ENCODE measurements at places on chromosomes 11 and 22.

GRCh38 chr22:34225278-34225677 is 305.0 kb upstream of the LARGE1 start:
- H3K4me3 ChIP-seq, result no peak overlapping the region
- no peak for DNase-seq
- H3K4me1 ChIP-seq, result no peaks in the 10 kb centered on the region

DNA sequence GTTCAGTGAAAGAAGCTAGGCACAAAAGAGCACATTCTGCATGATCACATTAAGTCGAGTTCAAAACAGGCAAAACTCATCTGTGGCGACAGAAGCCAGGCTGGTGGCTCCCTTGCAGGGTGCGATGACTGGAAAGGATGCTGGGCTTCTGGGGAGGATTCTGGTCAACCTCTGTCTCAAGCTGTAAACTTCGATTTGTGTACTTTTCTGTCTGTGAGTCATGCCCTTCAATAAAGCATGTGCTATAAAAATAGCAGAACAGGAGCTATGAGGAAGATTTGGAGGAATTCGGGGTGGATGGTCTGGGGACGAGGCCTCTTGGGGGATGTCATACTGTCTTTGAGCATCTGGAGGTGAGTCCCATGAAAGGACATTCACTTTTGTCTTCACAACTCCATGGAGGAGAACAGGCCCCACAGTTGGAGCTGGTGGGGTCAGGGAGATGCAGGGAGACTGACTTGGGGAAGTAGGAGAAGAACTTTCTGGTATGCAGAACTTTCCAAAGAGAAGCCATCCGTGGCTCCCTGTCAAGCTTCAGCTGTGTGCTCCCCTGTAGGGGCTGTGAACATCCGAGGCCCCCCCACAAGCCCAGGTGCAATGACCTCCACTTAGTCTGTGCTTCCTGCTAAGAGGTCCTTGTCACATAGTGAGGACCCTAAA is 77.8 kb upstream of the LINC01488 start:
- peaks cover 9% of the 10 kb centered on the region for H3K4me1 ChIP-seq
- no peak overlapping the region for H3K4me3 ChIP-seq

DNA sequence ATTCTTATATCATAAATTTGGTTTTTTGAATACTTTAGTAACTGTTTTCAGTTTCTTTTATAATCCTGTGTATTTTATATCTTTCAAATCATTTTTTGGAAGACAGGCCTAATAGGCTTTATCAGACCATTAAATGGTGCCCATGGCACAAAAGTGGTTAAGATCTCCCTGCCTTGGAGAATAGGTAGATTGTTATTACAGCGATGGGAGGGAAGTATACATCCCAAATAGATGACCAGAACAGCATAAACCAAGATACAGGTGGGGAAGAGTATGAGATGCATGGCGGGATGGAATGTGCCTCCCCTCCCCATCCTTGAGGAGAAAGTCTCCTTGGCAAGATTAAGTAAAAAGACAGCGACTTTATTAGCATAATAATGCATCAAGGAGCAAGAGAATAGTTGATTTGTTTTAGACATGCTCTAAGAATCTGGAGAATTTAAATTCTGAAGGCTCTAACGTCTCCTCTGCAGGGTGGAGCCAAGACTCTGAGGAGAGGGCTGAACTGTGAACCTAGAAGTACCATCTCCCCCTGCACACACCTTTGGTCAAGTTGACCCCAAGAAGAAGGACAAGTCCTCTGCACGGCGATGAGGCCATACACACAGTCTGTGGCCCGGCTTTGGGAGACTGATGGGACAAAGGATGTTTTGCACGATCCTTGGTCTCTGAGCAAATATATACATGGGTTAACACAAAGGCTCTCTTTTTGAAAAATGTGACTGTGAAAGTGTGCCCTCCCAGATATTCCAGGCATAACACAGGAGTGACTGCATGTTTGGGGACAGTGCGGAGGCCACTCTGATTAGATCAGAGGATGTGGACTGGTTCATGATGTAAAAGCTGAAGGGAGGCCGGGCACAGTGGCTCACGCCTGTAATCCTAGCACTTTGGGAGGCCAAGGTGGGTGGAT is 61.1 kb upstream of the SLC35C1 start:
- no peaks in the 10 kb centered on the region for H3K4me1 ChIP-seq
- H3K36me3 ChIP-seq, result no peaks in the 10 kb centered on the region

DNA sequence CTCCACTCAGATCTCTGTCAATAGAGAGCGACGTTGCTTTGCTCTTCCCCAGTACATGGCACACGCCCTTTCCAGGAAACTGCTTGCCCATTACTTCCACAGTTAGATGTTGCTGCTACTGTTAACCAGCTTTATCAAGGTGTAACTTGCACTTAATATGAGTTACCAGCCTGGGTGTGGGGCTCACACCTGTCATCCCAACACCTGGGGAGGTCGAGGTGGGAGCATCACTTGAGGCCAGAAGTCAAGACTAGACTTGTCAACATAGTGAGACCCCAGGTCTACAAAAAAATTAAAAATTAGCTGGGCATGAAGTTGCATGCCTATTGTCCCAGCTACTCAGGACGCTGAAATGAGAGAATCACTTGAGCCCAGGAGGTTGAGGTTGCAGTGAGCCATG is 177.1 kb upstream of the B3GAT1 start:
- peaks cover 50% of the 10 kb centered on the region for H3K27me3 ChIP-seq
- no peak overlapping the region for H3K4me3 ChIP-seq
- peaks cover 14% of the 10 kb centered on the region for H3K4me1 ChIP-seq
- no peaks in the 10 kb centered on the region for H3K36me3 ChIP-seq
- no peak overlapping the region for H3K27ac ChIP-seq
- DNase-seq, result no peak

DNA sequence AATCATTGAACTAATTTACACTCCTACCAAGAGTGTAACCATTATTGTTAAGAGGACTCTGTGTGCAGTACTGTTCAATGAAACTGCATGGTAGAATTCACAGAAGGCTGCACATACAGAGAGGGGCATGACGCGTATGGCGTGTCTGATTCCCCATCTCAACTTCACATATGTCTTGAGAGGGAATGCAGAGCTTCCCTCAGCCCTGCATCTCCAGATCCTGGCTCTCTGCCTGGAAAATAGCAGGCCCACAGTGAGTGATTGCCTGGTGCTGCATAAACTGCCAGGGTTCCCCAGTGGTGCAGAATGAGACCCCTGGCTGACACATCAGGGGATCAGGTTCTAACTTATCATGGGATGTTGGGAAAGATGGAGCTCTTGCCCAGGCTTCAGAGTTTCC is 260.2 kb upstream of the ISX start:
- no peak overlapping the region for H3K4me3 ChIP-seq
- H3K27ac ChIP-seq, result no peak overlapping the region
- no peaks in the 10 kb centered on the region for H3K36me3 ChIP-seq
- H3K27me3 ChIP-seq, result no peaks in the 10 kb centered on the region
- DNase-seq, result no peak
- no peaks in the 10 kb centered on the region for H3K4me1 ChIP-seq

DNA sequence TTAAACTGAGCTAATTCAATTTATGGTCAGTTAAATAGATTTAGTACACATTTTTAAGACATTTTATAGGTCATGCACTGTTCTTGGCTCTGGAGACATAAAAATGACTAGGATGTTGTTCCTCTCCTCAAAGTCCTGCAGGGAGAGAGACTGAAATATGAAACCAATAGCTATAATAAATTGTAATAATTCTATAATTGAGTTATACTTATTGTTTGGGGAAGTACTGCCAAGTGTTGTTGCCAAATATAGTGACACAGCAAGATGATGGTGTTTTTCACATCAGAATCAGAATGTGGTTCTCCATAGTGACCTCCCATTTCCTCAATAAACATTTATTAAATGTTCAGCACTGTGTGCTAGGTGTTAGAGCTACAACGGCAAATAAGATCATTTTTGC is 470.6 kb downstream of the NTM start:
- no peak overlapping the region for H3K27ac ChIP-seq
- H3K27me3 ChIP-seq, result no peaks in the 10 kb centered on the region
- H3K4me3 ChIP-seq, result no peak overlapping the region
- H3K4me1 ChIP-seq, result no peaks in the 10 kb centered on the region
- no peaks in the 10 kb centered on the region for H3K36me3 ChIP-seq

- no peak for DNase-seq
- peaks cover 10% of the 10 kb centered on the region for H3K36me3 ChIP-seq
- H3K27me3 ChIP-seq, result peaks cover 31% of the 10 kb centered on the region
- H3K27ac ChIP-seq, result peak overlapping the region; percentile 68
Observed at GRCh38 chr22:39150848-39151215, 1.6 kb downstream of the CBX7 start.

- no peak within 1 kb of the TSS for H3K4me3 ChIP-seq
- H3K27ac ChIP-seq, result no peak within 1 kb of the TSS
- H3K27me3 ChIP-seq, result peaks cover 19% of the 10 kb centered on the region
- no peak for DNase-seq
- H3K4me1 ChIP-seq, result no peaks in the 10 kb centered on the region
Observed at GRCh38 chr11:128942817-128943427, at the start of gene TP53AIP1. Gene TP53AIP1, minus strand, starts transcription at chr11:128942871. Its CDS starts 5,053 bp downstream, at chr11:128937818.

GRCh38 chr22:17132112-17132511 is 11.0 kb upstream of the TMEM121B start:
- H3K27me3 ChIP-seq, result peaks cover 10% of the 10 kb centered on the region
- no peak for DNase-seq
- H3K4me1 ChIP-seq, result no peaks in the 10 kb centered on the region

- peaks cover 16% of the 10 kb centered on the region for H3K36me3 ChIP-seq
- peaks cover 47% of the 10 kb centered on the region for H3K4me1 ChIP-seq
- peak overlapping the region; percentile 98 for H3K27ac ChIP-seq
- H3K27me3 ChIP-seq, result no peaks in the 10 kb centered on the region
- peak; percentile 79 for DNase-seq
Observed at GRCh38 chr22:37896181-37896592, 9.9 kb upstream of the MICALL1 start.

DNA sequence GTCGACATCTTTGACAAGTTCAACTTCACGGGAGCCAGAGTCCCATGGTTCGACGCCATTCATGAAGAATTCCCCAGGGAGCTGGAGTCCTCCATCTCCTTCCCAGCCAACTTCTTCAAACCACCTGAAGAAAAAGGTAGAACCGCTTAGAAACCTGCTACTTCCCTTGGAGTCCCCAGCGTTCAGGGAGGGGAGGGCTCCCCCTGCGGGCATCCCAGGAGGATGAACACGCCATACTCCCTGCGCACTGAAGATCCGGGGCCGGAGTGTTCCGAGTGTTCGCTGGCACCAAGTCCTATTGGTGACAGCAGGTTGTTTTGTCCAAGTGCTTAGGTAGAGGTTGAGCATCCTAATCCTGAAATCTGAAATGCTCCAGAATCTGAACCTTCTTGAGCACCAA is 51.7 kb upstream of the PRODH start:
- no peaks in the 10 kb centered on the region for H3K4me1 ChIP-seq
- H3K4me3 ChIP-seq, result no peak overlapping the region
- no peaks in the 10 kb centered on the region for H3K36me3 ChIP-seq
- H3K27me3 ChIP-seq, result peaks cover 12% of the 10 kb centered on the region
- peak; percentile 42 for DNase-seq

- H3K36me3 ChIP-seq, result peaks cover 10% of the 10 kb centered on the region
- peak overlapping the region; percentile 58 for H3K27ac ChIP-seq
- peak overlapping the region; percentile 32 for H3K4me3 ChIP-seq
- peak; percentile 67 for DNase-seq
- peaks cover 27% of the 10 kb centered on the region for H3K27me3 ChIP-seq
- H3K4me1 ChIP-seq, result peaks cover 48% of the 10 kb centered on the region
Observed at GRCh38 chr22:17767233-17768065, 6.8 kb downstream of the BID start.

DNA sequence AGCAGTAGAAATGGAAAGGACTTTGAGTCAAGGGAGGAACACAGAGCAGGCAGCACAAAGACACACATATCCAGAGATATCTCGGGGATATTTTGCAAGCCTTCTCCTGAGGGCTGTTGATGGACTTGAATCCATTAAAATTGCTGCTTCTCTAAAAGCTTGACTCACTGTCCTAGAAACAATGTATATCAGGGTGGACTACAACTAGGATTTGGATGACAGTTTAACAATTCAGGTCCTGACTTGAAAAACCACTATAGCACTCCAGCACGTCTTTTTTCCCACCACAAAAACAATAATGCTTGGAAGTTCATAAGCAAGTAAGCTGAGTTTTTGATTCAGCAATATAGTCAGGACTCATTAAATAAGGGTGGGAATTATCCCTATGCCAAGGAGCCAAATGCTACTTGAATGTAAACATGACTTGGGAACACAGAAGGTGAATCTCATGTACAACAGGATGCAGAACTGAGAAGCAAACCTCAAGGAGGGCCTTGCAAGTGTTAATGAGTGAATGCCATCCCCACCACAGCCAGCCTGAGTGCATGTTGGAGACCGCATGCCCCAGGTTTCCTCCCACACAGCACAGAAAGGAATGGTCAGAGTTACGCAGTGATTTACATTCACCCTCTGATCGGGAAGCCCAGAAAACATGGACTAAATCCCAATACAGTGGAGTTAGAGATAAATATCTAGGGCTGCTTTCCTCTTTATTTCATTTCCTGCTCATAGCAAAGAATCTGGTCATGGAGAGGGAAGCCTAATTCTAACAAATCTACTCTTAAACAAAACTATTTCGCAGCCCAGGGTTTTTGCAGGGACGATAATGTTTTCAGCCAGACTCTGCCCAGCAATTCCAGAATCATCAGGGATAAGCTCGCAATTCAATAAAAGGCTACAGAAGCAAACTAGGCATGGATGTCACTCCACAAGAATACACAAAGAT is 98.4 kb upstream of the OR9G4 start:
- no peaks in the 10 kb centered on the region for H3K4me1 ChIP-seq
- H3K27ac ChIP-seq, result no peak overlapping the region
- no peaks in the 10 kb centered on the region for H3K27me3 ChIP-seq
- no peak for DNase-seq

DNA sequence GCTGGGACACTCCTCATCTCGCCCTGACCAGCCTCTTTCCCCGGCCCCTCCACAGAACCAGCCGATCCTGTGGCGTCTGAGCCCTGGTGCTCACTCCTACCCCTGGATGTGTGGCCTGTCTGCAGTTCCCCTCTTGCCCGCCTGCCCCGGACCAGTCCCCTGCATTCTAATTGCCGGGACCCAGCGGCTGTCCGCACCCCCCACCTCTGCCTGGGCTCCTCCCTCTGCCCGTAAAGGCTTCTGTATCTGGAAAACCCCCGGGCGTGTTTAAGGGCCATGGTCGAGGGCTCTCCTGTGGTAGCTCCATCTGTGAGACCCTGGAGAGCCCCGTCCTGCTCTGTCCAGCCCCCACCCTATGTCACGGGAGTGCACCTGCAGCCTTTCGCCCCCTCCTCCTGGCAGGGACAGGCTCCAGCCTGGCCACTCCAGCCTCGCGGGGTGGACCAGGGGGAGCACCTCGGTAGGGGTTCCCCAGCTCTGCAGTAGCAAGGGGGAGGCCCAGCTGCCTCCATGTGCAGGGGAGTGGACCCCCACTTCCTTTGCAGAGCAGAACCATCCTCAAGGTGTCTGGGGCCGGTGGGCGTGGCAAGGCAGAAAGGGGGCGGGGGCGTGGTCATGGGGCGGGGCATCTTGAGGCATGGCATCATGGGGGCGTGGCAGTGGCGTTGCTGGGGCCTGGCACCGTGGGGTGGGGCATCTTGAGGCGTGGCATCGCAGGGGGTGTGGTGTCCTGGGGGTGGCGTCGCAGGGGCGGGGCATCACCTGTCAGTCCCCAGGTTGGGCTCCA is 430.4 kb downstream of the TBC1D22A start:
- no peak for DNase-seq
- H3K4me3 ChIP-seq, result no peak overlapping the region
- no peaks in the 10 kb centered on the region for H3K4me1 ChIP-seq

GRCh38 chr11:109285465-109285864 is 136.5 kb upstream of the C11orf87 start:
- no peak overlapping the region for H3K27ac ChIP-seq
- DNase-seq, result no peak
- no peaks in the 10 kb centered on the region for H3K27me3 ChIP-seq
- H3K4me1 ChIP-seq, result no peaks in the 10 kb centered on the region
- no peaks in the 10 kb centered on the region for H3K36me3 ChIP-seq

- no peak overlapping the region for H3K4me3 ChIP-seq
- no peak for DNase-seq
- H3K27me3 ChIP-seq, result no peaks in the 10 kb centered on the region
Observed at GRCh38 chr11:87301785-87302540, 264.2 kb downstream of the TMEM135 start.
